ENCODE measurements at places on chromosomes 1 and 21. TPM values are rescaled to one million over a fixed set of nuclear protein-coding genes. Genes with fewer than 3 reads are reported as not detected.

The OR6K3 gene
- polyA plus RNA-seq: not detected

- no peaks in the 10 kb centered on the region for H3K36me3 ChIP-seq
- H3K27me3 ChIP-seq: peaks cover 11% of the 10 kb centered on the region
- DNase-seq: no peak
Observed at GRCh38 chr1:29682171-29682918, 446.0 kb downstream of the PTPRU start.

The RPF1 gene
- polyA plus RNA-seq: 54.9 TPM

The PGLYRP4 gene
- not detected for polyA plus RNA-seq

DNA sequence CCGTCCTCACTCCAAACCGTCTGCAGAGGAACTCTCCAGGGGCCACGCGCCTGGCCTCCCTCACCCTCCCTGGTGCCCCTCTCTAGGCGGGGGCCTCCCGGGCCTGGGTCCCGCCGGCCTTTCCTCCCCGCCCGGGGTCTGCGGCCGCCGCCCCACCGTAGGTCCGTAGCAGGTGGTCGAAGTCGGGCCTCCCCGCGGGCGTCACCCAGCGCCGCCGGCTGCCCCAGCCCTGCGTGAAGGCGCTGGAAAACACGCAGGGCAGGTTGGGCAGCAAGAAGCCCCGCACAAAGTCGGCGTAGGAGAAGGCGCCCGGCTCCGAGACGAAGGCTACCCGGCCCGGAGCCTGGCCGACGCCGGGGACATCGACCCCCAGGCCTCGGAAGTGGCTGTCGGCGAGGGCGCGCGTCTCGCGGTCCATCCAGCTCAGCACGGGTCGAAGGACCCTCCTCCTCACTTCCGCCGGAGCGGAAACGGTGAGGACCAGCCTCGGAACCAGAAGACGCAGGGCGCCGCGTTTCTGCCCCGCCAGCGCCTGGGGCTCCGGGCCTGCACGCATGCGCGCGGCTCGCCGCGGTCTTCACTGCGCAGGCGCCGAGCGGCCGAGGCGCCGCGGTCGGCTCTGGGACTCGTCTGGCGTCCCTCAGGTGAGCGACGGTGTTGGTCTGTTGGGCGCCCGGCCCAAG is at the start of the genes JMJD4 and SNAP47:
TSS of gene JMJD4 (minus strand) at position 447 of the 683 bp plus-strand sequence. CDS start at position 418, 29 bp downstream.
TSS of gene SNAP47 (plus strand) at position 580 of the 683 bp plus-strand sequence. CDS start 12,302 bp downstream, outside the sequence.
- H3K27ac ChIP-seq: peak within 1 kb of the TSS; percentile 87
- peaks cover 19% of the 10 kb centered on the region for H3K4me1 ChIP-seq
- peaks cover 11% of the 10 kb centered on the region for H3K27me3 ChIP-seq
- H3K4me3 ChIP-seq: peak within 1 kb of the TSS; percentile 91

The LRRN2 gene
- not detected for polyA plus RNA-seq

DNA sequence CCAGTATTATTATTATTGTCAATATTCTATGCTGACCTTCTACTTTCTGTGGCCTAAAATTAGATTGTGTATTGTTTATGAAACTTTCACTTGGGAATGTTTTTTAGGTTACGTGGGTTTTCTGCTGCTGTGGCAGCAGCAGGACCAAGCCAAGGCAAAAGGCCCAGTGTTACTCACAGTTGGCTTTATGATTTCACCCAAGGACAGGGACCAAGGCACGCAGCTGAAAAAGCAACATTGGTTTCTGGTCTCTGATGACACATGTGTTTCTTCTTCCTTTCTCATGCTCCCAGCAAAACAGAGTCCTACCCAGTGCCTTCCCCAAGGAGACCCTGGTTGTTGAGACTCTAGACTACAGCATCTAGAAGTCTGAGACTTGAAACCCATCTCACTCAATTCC is 413.7 kb downstream of the SETD4 start:
- no peak for DNase-seq
- no peaks in the 10 kb centered on the region for H3K4me1 ChIP-seq
- H3K4me3 ChIP-seq: no peak overlapping the region
- H3K27ac ChIP-seq: no peak overlapping the region
- peaks cover 5% of the 10 kb centered on the region for H3K27me3 ChIP-seq

- peaks cover 4% of the 10 kb centered on the region for H3K27me3 ChIP-seq
- H3K4me3 ChIP-seq: peak overlapping the region; percentile 12
- H3K4me1 ChIP-seq: peaks cover 20% of the 10 kb centered on the region
- no peaks in the 10 kb centered on the region for H3K36me3 ChIP-seq
- DNase-seq: peak; percentile 67
Observed at GRCh38 chr1:9275567-9276034, 17.1 kb upstream of the SPSB1 start.

The AK2 gene
- polyA plus RNA-seq: 143 TPM

- no peak overlapping the region for H3K4me3 ChIP-seq
- H3K27me3 ChIP-seq: peaks cover 4% of the 10 kb centered on the region
- no peaks in the 10 kb centered on the region for H3K4me1 ChIP-seq
- H3K36me3 ChIP-seq: no peaks in the 10 kb centered on the region
- no peak for DNase-seq
Observed at GRCh38 chr1:48006264-48006663, 9.1 kb upstream of the TRABD2B start.

DNA sequence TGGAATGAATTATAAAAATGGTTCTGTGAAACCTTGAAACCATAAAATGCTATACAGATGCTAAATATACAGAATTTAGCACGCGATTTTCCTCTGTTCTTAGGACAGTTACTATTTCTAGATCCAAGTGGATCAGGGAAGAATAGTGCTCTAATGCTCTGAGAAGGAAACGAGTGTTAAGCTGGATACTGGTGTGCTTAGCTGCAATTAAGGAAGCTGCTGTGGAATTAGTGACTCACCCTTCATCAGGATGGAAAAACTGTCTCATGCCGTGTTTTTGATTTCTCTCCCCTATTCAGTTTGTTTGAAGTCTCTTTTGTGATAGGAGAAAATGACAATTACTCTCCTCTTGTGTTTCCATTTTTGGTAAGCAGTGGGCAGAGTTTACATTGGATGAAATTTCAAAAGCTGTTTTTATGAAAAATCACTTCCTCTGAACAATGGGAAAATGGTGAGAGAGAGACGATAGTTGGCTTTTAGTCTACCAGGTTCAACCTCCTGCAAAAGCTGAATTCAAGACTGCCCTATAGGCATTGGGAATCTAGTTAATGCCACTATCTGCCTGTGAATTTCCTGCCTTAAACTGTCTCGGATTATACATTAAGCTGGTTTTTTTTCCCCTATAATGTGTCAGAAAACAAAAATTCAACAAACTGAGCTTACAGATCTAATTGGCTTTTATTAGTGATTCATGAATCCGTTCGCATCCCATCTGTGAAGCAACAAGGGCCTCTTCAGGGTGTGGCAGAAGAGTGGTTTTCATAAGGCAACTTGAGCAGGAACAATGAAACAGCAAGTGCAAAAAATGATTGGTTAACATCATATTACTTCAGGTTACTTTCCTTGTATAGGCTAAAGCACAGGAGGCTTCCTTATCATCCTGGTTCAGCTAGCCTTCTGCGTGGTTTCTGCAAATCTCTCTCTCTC is 179.8 kb downstream of the ST6GALNAC3 start:
- H3K27me3 ChIP-seq: no peaks in the 10 kb centered on the region
- no peaks in the 10 kb centered on the region for H3K36me3 ChIP-seq
- peaks cover 10% of the 10 kb centered on the region for H3K4me1 ChIP-seq
- no peak overlapping the region for H3K27ac ChIP-seq

- DNase-seq: no peak
- no peak overlapping the region for H3K27ac ChIP-seq
- H3K4me1 ChIP-seq: no peaks in the 10 kb centered on the region
- H3K36me3 ChIP-seq: no peaks in the 10 kb centered on the region
- no peak overlapping the region for H3K4me3 ChIP-seq
Observed at GRCh38 chr1:31679091-31679490, 24.7 kb downstream of the COL16A1 start.

- peak; percentile 92 for DNase-seq
- peak overlapping the region; percentile 93 for H3K27ac ChIP-seq
- peaks cover 48% of the 10 kb centered on the region for H3K4me1 ChIP-seq
- H3K27me3 ChIP-seq: peaks cover 35% of the 10 kb centered on the region
- peak overlapping the region; percentile 97 for H3K4me3 ChIP-seq
Observed at GRCh38 chr1:61077676-61078541, 4.5 kb upstream of the NFIA start.

The TAS1R3 gene
- not detected for polyA plus RNA-seq

GRCh38 chr1:174393885-174394284 is 53.9 kb upstream of the GPR52 start:
- H3K27ac ChIP-seq: no peak overlapping the region
- peaks cover 17% of the 10 kb centered on the region for H3K36me3 ChIP-seq
- H3K27me3 ChIP-seq: no peaks in the 10 kb centered on the region
- H3K4me1 ChIP-seq: peaks cover 24% of the 10 kb centered on the region
- DNase-seq: no peak

- peaks cover 10% of the 10 kb centered on the region for H3K4me1 ChIP-seq
- no peak overlapping the region for H3K27ac ChIP-seq
- H3K27me3 ChIP-seq: peaks cover 25% of the 10 kb centered on the region
Observed at GRCh38 chr1:210233495-210234328, 1.1 kb downstream of the SERTAD4 start.

The NPPB gene
- not detected for polyA plus RNA-seq

GRCh38 chr1:89519779-89520358 is 4.8 kb upstream of the LRRC8B start:
- peaks cover 4% of the 10 kb centered on the region for H3K27me3 ChIP-seq
- H3K4me3 ChIP-seq: no peak overlapping the region
- peak; percentile 23 for DNase-seq
- H3K36me3 ChIP-seq: no peaks in the 10 kb centered on the region
- no peak overlapping the region for H3K27ac ChIP-seq

- no peaks in the 10 kb centered on the region for H3K4me1 ChIP-seq
- H3K4me3 ChIP-seq: no peak overlapping the region
- H3K27ac ChIP-seq: no peak overlapping the region
Observed at GRCh38 chr21:25676451-25676850, 37.4 kb downstream of the JAM2 start.

DNA sequence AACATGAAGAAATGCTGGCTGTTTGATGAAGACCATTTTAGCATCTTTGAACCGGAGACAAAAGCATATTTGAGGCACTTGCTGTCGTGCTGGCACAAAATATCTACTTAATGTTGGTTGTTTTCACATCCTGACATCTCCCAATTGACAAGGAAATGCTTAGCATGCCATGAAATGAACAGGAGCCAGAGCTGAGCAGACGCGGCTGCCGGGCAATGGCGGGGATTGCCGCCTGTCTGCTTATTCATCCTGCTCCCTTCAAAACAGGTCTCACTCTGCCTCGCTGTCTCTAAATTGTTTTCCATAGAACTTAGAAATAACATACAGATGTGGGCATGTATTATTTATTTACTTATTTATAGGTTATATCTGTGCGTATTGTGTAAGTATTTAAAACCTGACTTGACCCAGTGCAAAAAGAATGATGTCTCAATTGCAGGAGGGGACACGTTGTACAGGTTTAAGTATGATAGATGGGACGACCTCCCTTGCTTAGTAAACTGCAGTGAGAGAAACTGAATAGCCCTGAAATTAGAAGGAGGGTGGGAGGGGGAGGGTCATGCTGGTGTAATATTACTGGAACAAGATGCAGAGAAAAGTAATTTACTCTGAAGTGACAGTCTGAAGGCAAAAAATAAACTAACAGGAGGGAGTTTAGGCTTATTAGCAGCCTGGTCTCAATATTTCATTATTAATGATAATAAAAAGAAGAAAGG is 590.4 kb upstream of the PLXNA2 start:
- H3K27me3 ChIP-seq: peaks cover 4% of the 10 kb centered on the region
- no peak overlapping the region for H3K27ac ChIP-seq
- no peaks in the 10 kb centered on the region for H3K36me3 ChIP-seq
- no peaks in the 10 kb centered on the region for H3K4me1 ChIP-seq

GRCh38 chr1:100458661-100459357 is 79.1 kb upstream of the GPR88 start:
- no peaks in the 10 kb centered on the region for H3K36me3 ChIP-seq
- peaks cover 33% of the 10 kb centered on the region for H3K4me1 ChIP-seq
- peak; percentile 7 for DNase-seq
- H3K27ac ChIP-seq: no peak overlapping the region

GRCh38 chr1:232695621-232696385 is 65.9 kb upstream of the SIPA1L2 start:
- peaks cover 12% of the 10 kb centered on the region for H3K27me3 ChIP-seq
- no peak overlapping the region for H3K4me3 ChIP-seq
- H3K4me1 ChIP-seq: peaks cover 3% of the 10 kb centered on the region
- DNase-seq: no peak
- H3K27ac ChIP-seq: no peak overlapping the region

- no peak overlapping the region for H3K27ac ChIP-seq
- H3K27me3 ChIP-seq: no peaks in the 10 kb centered on the region
- no peak for DNase-seq
- peaks cover 94% of the 10 kb centered on the region for H3K4me1 ChIP-seq
- no peak overlapping the region for H3K4me3 ChIP-seq
- peaks cover 26% of the 10 kb centered on the region for H3K36me3 ChIP-seq
Observed at GRCh38 chr1:107879346-107879745, 85.6 kb downstream of the VAV3 start.

The LCE1E gene
- not detected for polyA plus RNA-seq

DNA sequence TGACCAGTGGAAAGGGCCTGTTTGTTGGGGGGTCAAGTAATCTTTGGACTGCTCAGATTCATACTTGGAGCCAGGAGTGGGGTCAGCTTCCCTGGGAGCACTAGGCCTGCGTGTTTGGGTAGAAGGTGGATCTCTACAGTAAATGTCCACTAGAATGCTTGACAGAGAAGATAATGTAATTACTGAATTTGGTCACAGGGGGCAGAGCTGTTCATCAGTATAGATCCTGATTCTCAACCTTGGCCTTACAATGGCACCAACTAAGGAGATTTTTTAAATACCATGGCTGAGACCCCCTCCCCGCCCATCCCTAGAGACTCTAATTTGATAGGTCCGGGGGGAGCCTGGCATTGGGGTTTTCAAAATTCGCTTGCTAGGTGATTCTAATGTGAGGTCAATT is 217.5 kb upstream of the PLXNA2 start:
- no peak overlapping the region for H3K27ac ChIP-seq
- H3K36me3 ChIP-seq: no peaks in the 10 kb centered on the region
- no peak for DNase-seq
- no peaks in the 10 kb centered on the region for H3K4me1 ChIP-seq
- H3K4me3 ChIP-seq: no peak overlapping the region

The OR2T11 gene
- polyA plus RNA-seq: not detected

- H3K27me3 ChIP-seq: peaks cover 1% of the 10 kb centered on the region
- H3K4me3 ChIP-seq: no peak overlapping the region
- H3K36me3 ChIP-seq: no peaks in the 10 kb centered on the region
- H3K27ac ChIP-seq: no peak overlapping the region
- DNase-seq: no peak
Observed at GRCh38 chr21:27586986-27587385, 620.1 kb upstream of the ADAMTS5 start.

The PADI4 gene
- polyA plus RNA-seq: 3.0 TPM

The TLCD4 gene
- not detected for polyA plus RNA-seq

The PLXNA2 gene
- not detected for polyA plus RNA-seq

GRCh38 chr1:65423884-65424572 is 3.6 kb downstream of the LEPR start:
- peaks cover 2% of the 10 kb centered on the region for H3K27me3 ChIP-seq
- no peak for DNase-seq
- H3K27ac ChIP-seq: no peak overlapping the region
- H3K4me1 ChIP-seq: peaks cover 8% of the 10 kb centered on the region
- H3K4me3 ChIP-seq: no peak overlapping the region

The IFI16 gene
- polyA plus RNA-seq: 80.3 TPM

The LRRC8C gene
- polyA plus RNA-seq: 4.1 TPM

DNA sequence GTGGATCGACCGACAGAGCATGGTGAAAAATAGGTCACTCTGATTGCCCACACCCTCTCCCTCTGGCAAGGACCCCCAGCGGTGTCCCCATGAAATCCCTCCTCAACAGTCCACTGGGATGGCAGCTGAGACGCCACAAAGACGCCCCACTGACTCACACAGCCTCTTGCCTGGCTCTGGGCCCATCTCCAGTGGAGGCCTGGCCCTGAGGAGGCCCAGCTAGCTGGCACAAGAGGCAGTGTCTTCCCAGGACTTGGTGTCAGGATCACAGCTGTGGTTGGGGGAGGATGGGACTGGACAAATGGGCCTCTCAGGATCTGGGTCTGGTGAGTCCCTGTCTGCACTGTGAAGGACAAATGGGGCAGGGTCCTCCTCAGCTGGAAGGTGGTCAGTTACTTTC is 4.6 kb downstream of the ALX3 start:
- DNase-seq: no peak
- H3K36me3 ChIP-seq: no peaks in the 10 kb centered on the region
- peaks cover 14% of the 10 kb centered on the region for H3K27me3 ChIP-seq
- H3K27ac ChIP-seq: no peak overlapping the region
- no peak overlapping the region for H3K4me3 ChIP-seq
